ENCODE measurements at places on chromosomes 2 and 18.
A peak's percentile ranks its signal among the peaks of the same experiment; 100 is the strongest.

GRCh38 chr2:241540771-241541561 is 17.6 kb upstream of the BOK start:
- DNase-seq, result peak; percentile 90

DNA sequence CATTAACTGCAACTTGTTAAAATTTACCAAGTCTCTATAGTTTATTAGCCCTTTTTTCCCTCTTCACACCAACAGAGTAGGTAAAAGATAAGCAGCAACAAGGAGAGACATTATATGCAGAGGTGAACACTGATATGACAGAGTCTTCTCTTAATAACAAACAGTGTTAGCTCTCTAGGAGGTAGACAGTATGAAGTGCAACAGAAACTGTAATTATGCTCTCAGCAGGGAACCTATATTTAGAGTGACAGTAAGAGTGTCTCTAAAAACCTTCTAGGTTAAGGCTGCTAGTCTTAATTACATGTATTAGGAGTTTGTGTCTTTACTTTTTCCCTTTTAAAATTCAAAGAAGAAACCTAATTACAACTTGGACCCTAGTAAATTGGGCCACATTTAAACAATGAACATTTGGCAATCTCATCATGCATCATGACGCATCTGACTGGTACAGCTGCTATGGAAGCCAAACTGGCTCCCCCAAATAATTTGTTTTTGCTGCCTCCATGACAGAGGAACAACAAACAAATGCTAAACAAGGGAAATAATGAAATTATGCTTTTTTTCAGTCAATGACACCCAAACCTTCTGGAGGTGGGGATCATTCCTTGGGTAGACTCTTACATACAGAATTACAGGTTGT is 69.9 kb upstream of the MMADHC start:
- DNase-seq, result no peak

GRCh38 chr18:26356045-26356785 is 130.0 kb downstream of the TAF4B start:
- no peak for DNase-seq

- DNase-seq, result no peak
Observed at GRCh38 chr2:218993345-218994315, at the start of gene CRYBA2. Gene CRYBA2 (minus strand): TSS chr2:218993422. CDS start chr2:218993176, 246 bp downstream.

- DNase-seq, result no peak
Observed at GRCh38 chr2:152519581-152519952, 184.6 kb downstream of the FMNL2 start.

DNA sequence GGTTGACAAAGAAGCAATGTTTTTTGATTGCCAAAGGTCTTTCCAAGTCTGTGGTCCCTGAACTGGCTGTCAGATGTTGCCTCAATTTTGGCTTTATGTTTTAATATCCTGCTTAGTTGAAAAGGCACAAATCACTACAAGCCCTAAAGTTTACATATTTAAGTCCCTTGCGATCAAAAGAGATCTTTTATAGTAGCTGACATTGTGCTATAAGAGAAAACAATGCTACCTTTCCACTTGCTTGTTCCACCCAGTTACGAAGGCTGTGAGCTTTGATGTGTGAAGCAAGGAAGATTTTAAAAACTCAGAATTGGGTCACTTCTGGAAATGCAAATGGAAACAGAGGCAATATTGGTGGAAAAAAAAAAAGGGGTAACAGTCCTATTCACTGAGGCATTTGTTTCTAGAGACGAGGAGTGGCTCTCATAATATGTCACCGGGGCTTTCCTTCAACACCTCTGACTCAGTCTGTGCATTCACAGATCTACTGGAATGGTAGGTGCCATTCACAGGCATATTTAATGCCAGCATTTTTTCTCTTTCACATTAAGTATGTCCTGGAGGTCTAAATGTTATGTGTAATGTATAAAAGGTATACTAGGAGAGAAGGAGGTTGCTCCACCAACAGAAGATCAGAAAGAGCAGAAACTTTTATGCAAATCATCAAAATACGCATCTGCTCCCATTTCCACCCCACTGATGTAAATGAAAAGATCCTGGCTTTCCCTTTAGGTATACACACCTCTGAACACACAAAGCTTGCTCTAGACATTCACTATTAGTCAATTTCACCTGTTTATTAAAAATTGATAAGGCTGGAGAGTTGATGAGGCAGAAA is 91.8 kb downstream of the TGIF1 start:
- no peak for DNase-seq

GRCh38 chr2:23599667-23600066 is 214.7 kb downstream of the KLHL29 start:
- DNase-seq, result no peak

- no peak for DNase-seq
Observed at GRCh38 chr2:193199322-193199721, 1004.6 kb upstream of the TMEFF2 start.

DNA sequence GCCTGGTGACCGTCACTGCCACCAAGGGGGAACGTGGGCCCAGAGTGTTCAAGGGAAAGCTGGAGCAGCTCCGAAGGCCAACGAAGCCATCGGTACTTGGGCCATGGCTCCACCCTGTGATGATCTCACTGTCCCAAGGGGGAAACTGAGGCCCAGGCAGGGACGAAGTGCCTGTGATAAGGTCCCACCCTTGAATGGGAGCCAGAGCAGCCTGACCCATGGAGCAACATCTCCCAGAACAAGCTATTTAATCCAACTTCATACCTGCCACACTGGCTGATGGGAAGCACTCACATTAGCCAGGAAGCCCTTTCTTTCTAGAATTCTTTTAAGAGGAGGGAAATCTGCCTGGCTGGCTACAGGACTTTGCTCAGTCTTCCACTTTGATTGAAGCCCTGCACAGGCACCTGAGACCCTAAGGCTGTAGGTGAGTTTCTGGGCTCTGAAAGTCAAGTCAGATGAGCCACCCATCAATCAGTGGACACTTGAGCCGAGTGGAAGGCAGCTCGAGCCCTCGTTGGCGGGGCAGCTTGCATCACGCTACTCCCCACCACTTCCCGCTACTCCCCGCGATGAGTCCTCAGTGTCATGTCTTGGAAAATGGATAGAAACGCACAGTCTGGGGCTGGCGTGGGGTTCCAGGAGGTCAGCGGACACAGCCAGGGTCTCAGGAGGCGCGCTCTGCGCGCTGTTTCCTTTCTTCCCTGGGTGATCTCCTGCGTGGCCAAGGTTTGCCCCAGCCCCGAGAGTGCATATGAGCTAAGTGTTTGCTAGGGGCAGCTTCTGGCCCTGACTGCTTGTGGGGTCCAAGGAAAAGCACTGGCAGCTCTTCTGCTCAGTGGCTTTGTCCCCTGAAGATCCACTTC is 2.5 kb upstream of the HS6ST1 start:
- peak; percentile 27 for DNase-seq

DNA sequence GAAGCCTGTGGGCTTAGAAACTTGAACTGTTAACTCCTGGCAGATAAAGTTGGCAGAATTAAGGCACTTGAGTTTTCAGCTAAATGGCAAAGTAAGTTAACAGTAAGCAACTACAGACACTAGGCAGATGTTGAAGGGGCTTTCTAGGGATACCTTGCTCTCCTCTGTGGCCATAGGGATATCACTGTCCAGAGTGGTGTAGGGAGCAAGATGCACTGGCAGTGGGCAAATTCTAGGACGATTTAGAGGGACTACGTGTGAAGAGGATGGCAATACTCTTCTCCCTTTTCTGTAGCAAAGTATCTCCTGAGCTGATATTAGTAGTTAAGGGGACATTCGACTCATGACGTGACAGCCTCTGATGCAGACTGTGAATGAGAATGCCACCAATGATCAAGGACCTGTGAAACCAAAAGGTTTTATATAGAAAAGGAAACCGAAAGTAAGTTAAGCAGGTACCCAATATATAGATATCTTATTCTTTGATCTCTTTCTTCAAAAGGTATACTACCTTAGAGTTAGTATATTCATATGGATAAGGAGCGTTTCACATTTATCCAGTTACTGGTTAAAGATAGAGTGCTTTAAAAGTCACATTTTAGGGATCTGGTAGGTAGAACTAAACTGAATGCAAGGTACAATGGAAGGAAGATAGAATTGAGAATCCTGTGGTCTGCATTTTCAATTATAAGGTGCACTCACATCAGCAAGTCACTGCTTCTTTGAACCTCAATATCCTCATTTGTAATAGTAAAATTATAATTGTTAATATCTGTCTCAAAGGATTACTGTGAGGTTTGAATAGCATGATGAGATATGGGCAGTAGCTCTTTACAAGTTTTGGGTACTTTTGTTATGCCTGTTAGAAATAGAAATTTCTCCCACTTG is 106.4 kb downstream of the KCNH7 start:
- DNase-seq, result no peak

DNA sequence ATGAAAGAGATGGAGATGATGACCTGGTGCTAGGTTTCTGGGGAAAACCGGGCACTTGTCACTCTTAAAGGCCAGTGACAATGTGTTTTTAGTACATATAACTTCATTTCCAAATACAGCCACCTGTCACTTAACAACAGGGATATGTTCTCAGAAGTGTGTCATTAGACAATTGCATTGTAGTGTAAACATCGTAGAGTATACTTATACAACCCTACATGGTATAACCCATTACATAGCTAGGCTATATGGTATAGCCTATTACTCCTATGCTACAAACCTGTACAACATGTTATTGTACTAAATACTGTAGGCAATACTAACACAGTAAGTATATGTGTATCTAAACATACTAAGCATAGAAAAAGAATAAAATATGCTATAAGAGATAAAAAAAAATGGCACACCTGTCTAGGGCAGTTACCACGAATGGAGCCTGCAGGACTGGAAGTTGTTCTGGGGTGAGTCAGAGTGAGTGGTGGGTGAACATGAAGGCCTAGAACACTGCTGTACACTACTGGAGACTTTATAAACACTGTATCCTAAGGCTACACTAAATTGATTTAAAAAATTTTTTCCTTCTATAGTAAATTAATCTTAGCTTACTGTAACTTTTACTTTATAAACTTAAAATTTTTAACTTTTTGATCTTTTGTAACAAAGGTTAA is 123.2 kb downstream of the THADA start:
- no peak for DNase-seq

DNA sequence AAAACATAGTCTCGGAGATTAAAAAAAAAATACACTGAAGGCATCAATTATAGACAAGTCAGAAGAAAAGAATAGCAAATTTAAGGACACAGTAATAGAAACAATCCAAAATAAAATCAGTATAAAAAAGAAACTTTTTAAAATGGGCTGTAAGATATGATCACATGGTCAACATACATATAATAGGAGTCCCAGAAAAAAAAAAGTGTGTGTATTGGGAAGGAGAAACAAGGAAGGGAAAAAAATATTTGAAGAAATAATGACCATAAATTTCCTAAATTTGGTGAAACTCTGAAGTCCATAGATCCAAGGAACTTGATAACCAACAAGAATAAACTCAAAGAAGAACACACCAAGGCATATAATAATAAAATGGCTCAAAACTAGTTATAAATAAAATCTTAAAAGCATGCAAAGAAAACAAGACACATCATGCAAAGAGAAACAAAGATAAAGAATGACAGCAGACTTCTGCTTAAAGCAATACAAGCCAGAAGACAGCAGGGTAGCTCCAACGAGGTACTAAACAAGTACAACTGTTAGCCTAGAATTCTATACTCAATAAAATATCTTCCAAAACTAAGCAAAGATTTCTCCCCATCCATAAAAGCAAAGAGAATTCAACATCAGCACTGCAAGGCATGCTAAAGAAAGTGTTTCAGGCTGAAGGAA is 115.1 kb downstream of the NBAS start:
- no peak for DNase-seq

GRCh38 chr18:12352188-12352587 is 24.8 kb downstream of the AFG3L2 start:
- no peak for DNase-seq

DNA sequence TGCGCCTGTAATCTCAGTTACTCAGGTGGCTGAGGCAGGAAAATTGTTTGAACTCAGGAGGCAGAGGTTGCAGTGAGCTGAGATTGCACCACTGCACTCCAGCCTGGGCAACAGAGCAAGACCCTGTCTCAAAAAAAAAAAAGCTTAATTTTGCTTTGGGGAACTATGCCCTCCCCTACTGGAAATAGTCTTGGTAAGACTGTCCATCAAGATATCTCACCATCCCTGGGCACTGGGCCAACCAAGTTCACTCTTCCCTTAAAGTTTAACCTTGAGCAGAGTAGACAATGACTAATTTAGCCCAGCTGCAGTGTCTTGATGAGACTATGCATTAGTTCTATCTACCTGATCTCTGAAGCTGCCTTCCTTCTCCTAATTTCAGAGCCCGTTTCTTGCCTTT is 44.7 kb downstream of the ASXL2 start:
- no peak for DNase-seq

GRCh38 chr18:13559754-13560153 is 166.6 kb downstream of the FAM210A start:
- no peak for DNase-seq

- DNase-seq, result peak; percentile 59
Observed at GRCh38 chr2:24972315-24972961, 683 bp upstream of the DNAJC27 start.

GRCh38 chr2:172113617-172114016 is 10.9 kb upstream of the DLX2 start:
- no peak for DNase-seq

DNA sequence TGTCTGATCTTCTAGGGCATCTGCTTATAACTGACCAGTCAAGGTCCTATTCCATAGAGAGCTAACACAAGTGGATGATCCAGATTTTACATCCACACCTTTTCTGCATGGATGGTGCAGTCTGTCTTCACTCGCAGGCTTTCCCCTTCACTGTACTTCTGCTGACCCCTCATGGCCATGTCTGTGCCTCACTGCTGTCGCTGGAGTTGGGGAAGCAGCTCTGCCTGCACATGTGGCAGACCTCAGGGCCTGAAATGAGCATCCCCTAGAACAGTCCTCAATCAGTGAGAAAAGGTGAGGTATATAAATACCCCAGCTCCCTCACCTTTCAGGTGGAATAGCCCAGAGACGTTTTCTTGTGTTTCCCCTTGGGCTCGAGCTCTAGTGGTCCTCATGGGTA is 233.8 kb downstream of the ANKRD36B start:
- DNase-seq, result no peak

GRCh38 chr2:120917886-120918285 is 182.2 kb downstream of the GLI2 start:
- no peak for DNase-seq

- DNase-seq, result peak; percentile 45
Observed at GRCh38 chr18:33495278-33495677, 54.8 kb upstream of the CCDC178 start.

DNA sequence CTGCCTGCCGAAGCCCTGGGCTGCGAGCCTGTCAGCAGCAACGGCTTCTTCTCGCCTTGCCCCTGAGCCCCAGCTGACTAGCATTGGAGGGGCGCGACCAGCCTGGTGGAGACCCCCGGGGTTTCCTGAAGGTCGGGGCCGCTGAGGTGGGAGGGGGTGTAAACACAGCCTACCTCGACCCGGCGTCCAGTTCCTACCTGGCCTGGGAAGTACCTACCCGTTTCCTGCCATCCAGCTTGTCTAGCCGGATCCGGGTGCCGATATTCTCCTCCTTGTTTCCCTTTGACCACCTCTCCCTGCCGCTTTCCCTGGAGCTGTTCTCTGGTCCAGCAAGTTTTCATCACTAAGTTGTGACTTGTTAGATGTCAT is 511 bp downstream of the MOB4 start:
- DNase-seq, result peak; percentile 54

GRCh38 chr2:240179941-240180666 is 39.6 kb upstream of the OTOS start:
- no peak for DNase-seq
